ENCODE measurements at places on chromosomes 11 and 22.

DNA sequence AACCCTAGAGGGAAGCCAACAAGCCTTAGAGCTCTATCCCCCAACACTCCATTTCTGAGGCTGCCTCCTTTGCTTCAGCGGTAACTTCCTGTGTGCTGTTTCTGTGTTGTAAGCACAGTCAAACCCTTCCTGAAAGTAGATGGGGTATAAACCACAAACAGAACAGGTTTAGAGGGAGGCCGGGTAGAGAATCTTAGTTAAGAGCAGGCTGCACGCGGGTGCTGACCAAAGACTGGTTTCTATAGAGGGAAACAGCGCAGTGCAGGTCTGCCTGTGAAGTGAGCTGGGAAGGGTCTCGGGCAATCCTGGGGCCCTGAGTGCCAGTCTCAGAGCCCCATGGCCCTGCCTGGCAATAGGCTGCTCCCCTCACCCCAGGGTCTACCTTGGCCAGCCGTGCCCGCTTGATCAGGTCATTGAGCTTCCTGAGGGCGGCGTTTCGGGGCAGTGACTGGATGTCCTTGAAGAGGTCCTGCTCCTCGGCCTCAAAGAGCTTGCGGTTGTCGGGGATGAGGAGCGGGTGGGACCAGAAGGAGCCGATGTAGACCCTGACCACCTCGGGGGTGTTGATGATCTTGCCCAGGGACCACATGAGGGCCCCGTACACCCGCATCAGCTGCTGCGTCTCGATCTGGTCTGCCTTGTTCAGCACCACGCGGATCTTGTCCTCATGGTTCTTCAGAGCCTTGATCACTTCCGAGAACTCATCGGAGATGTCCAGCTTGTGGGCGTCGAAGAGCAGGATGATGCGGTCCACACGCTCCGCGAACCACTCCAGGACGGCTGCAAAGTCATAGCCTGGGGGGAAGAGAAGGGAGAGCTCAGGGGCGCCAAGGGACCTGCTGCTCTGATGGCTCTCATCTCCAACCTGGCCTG is 15.3 kb upstream of the CDC42BPG start:
- DNase-seq, result no peak

DNA sequence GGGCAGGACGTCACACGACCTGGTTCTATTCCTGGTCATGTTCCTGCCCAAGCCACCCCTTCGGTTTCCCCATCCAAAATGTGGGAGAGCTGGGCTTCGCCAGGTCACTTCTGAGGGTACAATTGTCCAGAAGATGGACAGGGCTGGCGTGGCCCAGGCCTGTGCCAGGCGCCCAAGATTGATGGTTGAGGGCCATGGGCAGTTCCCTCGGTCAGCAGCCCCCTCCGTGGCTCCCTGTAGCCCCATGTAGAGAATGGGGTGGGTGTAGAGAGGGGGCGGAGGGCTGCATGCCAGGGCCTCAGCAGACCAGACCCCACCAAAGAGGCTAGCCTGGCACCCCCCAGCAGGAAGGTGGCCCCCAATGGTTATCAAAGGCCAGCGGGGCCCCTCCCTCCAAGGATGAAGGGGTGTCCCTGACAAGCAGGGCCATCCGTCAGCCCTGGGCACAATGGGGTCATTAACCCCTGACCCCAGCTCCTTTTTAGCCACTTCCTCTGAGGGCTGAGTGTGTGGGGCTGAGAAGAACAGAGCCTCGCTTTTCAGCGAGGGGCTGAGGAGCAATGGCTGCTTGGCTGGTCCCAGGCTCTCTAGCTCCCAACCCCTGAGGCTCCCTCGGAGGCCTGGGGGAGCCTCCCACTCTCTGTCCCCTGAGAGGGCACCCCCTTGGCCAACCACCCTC is 11.0 kb upstream of the PICK1 start:
- DNase-seq, result no peak

DNA sequence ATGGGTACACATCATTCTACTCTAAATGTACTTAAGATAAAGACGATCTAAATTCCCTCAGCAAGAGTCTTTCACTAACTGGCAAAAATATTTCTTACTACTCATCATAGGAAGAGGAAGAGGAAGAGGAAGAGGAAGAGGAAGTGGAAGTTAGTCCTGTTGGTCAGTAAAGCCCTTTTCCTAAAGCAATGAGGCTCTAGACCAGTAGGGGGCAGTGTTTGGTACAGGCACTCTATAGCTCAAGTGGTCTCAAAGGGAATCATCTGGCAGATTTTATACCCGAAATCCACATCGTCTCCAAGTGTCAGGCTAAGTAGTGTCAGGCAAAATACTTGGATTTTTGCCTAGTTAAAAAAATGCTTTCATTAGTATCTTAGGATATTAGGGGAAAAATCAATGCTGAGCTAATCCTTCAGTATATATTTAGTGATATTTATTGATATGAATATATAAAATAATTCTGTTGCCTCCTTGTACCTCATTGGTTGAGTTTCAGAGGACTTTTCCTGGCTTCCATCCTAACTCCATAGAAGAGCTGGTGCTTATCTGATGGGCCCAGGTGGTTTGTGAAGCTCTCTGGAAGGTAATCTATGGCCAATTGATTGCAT is 7.7 kb downstream of the BLID start:
- DNase-seq, result peak; percentile 81

DNA sequence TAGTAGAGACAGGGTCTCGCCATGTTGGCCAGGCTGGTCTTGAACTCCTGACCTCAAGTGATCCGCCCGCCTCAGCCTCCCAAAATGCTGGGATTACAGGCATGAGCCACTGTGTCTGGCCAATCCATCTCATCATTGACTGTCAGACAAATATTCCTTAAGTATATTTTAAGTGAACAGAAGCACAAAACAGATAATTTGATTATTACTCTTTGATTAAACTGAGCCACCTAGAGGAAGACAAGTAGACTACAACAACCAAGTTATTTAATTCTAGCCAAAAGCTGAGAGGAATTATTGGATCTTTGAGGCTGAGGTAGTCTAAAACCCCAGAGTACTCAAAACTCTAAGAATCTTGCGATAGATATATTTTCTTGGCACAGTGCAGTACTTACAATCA is 1.2 kb downstream of the ACRV1 start:
- DNase-seq, result no peak

GRCh38 chr11:65090628-65091027 is 5.4 kb upstream of the VPS51 start:
- DNase-seq, result no peak

GRCh38 chr11:118660681-118661424 is 18.6 kb downstream of the TREH start:
- DNase-seq, result no peak

DNA sequence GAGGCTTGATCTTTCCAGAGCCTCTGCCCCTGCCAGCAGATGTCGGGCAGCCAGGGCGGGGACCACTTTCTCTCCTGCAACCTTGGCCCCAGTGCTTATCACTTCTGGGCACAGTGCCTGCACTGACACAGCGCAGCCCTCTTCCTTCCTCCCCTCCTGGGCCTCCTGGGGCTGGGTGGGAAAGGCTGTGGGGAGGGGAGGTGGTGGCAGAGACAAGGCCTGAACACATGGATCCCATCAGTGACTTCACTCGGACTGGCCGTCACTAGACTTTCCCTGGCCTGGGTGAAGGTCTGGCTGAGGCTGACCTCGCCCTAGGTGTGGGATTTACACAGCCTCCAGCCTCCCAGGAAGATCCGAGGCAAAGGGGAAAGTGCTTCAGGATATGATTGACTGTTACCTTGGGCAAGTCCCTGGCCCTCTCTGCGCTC is 68.1 kb downstream of the LRRC32 start:
- peak; percentile 80 for DNase-seq

DNA sequence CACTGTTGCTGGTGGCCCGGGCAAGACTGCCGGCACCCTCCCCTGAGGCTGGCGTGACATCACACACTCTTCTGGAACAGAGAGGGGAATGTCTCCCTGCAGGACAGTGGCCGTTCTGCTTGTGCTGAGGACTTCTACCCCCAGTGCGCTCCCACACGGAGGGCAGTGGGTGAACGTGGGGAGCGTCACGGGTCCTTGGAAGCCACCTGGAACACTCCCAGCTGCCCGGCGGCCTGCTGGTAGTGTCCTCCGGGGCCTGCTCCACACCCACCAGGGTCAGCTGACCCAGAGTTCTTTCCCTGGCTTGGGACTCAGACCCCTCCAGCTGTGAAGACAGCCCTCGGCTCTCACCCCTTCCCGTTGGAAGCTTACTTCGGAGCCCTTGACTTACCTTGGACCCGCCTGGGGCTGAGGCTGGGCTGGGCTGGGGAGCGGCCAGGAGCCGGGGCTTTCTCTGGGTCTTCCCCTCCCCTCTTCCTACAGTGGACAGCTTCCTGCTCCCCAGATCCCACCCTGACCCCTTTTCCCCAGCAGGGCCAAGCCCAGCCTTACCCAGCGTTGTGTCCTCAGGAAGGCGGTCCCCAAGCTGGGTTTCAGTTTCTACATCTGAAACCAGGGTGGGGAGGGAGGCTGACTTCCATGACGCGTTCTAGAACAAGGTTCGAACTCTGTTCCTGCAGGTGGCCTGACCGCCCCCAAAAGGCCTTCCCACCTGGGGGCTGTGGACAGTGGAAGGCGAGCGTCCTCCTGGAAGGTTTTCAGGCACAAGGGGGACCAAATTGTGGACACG is 14.8 kb upstream of the GAL start:
- no peak for DNase-seq

GRCh38 chr22:50568626-50569025 is 5.9 kb upstream of the SYCE3 start:
- no peak for DNase-seq

DNA sequence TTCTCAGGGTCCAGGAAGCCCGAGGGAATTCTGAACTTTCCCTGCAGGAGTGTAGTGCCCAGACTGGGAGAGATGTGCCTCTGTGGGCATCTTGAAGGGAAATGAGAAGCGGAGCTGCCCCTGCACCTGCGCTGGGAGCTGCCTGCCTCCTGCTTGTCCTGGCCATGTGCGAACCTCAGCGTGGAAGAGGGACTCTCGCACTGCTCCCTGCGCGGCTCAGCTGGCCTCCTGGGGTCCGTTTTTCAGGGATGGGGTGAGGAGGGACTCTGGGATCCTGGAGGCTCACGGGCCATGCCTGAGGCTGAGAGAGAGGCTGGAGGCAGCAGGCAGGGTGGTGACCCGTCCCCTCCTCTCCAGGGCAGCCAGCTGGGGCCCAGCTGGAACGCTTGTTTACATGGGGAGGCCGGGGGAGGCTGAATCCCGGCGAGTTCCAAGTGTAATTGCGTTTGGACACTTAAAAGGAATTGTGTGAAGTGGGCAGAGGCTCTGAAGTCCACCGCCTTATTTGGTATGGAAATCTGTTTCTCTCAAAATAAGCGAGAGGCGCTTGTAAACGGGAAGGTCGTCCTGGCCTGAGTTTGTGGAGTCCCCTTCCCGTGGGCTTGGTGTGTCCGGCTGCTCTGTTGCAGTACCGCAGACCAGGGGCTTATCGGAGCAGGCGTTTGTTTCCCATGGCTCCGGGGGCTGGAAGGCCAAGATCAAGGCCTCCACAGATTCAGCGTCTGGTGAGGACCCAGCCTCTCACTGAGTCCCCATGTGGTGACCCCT is 1.2 kb upstream of the MRGPRF start:
- DNase-seq, result peak; percentile 80

GRCh38 chr11:95419915-95420314 is 188.9 kb upstream of the SESN3 start:
- no peak for DNase-seq

GRCh38 chr11:28777126-28777525 is 668.9 kb downstream of the METTL15 start:
- DNase-seq, result no peak

- DNase-seq, result no peak
Observed at GRCh38 chr11:90656171-90656570, 433.3 kb upstream of the CHORDC1 start.

GRCh38 chr22:46125816-46126765 is 24.2 kb upstream of the PPARA start:
- no peak for DNase-seq

DNA sequence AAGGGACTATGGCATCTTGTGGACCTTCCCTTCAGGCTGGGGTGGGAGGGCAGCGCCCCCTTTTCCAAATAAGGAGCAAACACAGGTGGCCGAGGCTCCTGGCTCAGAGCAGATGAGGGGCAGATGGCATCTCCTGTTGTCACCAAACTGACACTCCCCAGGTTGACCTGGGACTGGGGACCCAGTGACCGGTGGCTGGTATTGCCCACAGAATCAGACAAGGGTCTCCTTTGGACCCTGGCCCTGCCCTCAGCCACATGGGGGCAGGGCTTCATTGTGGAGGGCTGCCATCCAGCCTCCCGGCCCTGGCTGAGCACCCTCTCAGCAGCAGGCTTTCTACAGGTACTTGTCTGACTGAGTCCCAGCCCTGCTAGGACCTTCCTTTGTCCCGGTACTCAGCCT is 842 bp upstream of the SIGIRR start:
- DNase-seq, result no peak

GRCh38 chr11:119371778-119372182 is 9.7 kb downstream of the USP2 start:
- peak; percentile 47 for DNase-seq
